ENCODE measurements at places on chromosomes 5 and 9.

GRCh38 chr5:68370196-68370595 is 154.6 kb downstream of the PIK3R1 start:
- no peak for DNase-seq

DNA sequence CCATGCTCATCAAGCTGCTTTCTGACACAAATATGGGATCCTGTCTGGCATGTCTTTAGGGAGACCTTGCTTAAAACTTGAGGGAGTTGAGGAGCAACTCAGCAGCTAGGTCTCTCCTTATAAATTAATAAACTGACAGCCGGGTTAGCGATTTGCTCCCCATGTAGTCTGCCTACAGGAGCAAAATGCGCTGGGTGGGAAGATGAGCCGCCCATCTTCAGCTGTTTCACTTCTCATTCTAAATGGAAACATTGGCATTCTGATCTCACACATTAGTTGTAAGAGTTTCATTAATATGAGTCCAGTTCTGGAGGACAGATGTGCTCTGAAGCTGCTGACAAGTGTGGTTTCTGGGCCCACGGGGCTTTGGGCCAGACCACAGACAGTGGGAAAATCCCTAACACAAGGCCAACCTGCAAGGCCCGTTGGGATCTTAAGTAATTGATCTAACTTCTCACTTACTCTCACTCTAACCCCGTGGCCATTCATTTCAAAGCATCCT is 197.0 kb downstream of the MCTP1 start:
- no peak for DNase-seq

- DNase-seq, result no peak
Observed at GRCh38 chr5:138905541-138905940, 30.4 kb upstream of the LRRTM2 start.

DNA sequence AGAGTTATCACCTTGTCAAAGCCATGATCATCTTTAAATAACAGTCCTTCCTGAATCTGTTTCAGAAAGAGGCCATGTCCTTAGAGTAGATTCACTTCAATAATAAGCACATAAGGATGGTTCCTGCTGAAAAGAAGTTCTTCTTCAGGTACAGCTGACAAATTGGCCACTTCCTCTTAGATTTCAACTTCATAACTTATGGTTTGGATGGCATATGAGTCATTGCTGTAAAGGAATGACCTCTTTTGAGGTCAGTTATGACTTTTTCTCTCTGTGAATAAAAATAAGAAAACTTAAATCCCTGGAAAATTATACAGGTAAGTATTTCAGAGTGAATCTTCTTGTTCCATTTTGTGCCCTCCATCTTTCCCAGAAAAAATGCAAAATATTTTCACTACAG is 555.3 kb upstream of the ZNF462 start:
- no peak for DNase-seq

DNA sequence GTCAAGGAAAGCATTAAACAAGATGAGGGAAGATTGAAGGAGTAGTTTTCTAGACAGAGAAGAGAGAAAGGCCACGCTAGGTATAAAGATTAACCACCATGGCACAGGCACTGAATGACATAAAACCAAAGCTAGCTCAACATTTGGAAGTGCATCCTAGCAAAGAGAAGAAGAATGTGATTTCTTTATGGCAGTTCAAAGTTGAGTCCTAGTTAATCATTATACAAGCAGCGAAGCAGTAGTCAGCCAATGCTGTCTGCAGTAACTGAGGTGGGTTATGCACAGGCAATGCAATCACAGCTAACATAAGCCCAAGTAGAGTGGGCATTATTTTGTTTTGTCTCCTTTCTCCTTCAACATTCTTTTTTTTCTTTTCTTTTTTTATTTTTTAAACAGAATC is 24.0 kb upstream of the ANKRD31 start:
- no peak for DNase-seq

DNA sequence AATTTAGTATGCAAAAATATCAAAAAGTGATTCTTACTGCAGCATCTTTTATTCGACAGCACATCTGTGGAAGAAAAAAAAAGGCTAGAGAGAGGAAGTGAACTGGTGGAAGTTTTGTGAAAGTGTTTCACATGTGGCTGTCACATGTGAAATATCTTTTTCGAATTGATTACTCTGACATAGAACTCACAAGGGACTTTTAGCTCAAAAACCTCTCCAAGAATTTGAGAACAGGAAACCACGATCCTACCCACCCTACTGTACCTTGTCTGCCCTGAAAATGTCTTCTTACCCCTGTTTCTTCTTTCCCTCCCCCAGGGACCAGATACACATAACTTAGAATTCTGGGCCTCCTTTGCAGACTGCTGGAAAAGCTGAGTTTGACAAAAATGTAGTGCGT is 106.5 kb upstream of the PRRC1 start:
- no peak for DNase-seq

DNA sequence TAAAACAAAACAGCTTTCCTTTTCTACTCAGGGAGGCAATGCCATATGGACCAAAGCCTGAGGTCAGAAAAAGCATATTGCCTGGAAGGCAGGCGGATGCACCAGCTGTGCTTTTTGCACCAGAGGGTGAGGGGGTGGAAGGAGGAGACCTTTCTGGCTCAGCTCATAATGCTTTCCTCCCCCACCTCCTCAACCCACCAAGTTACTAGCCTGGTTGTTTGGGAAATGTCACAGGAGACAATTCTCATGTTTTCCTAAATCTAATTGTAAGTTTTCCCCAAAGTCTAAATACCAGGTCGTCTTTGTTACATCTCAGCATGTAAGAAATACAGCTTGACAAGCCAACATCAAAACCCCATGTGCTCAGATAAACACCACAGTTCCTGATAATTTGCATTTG is 72.6 kb upstream of the DMRTA1 start:
- DNase-seq, result no peak

- no peak for DNase-seq
Observed at GRCh38 chr5:167764641-167765289, 526.7 kb upstream of the WWC1 start.
